ENCODE measurements at places on chromosomes 6 and 20. TPM values are rescaled to one million over a fixed set of nuclear protein-coding genes. Genes with fewer than 3 reads are reported as not detected.

Gene FAM217A
- total RNA-seq = not detected

Gene PDE7B
- 4.1 TPM for total RNA-seq

Gene ARFGEF3
- total RNA-seq = 38.3 TPM

Gene MLN
- not detected for total RNA-seq

Gene EFCAB8
- total RNA-seq = not detected

Gene CRISP3
- total RNA-seq = not detected

Gene ADGRF1
- under 0.01 TPM for total RNA-seq

Gene TMC2
- 3.7 TPM for total RNA-seq

Gene TNXB
- total RNA-seq = 9.3 TPM

Gene BPIFA2
- total RNA-seq = not detected

Gene ECI2
- 35.0 TPM for total RNA-seq

Gene LINC00237
- total RNA-seq = 0.45 TPM

Gene ARG1
- total RNA-seq = 1.3 TPM

Gene IRF4
- 0.27 TPM for total RNA-seq

Gene PACSIN1
- total RNA-seq = 4.3 TPM

Gene CCN2
- total RNA-seq = 8.5 TPM

Gene ABHD16B
- not detected for total RNA-seq

Gene CGA
- total RNA-seq = 0.82 TPM

Gene PSORS1C1
- total RNA-seq = not detected

Gene PHACTR2
- 25.4 TPM for total RNA-seq

Gene SFTA2
- not detected for total RNA-seq

Gene CYP39A1
- 8.5 TPM for total RNA-seq

Gene HDGFL1
- total RNA-seq = not detected

Gene CD83
- total RNA-seq = 19.7 TPM

Gene SAMD5
- 15.5 TPM for total RNA-seq

Gene EIF6
- total RNA-seq = 39.0 TPM

Gene INSM1
- total RNA-seq = 32.0 TPM

Gene SPINT3
- total RNA-seq = not detected

Gene SUMO4
- 12.2 TPM for total RNA-seq

Gene FOXF2
- total RNA-seq = 2.4 TPM

Gene MAS1
- total RNA-seq = 0.09 TPM

Gene MICAL1
- total RNA-seq = 23.7 TPM

Gene CD24
- 430 TPM for total RNA-seq

Gene CHD6
- 92.9 TPM for total RNA-seq

Gene C20orf96
- total RNA-seq = 6.3 TPM

Gene OR12D3
- total RNA-seq = not detected

Gene THBD
- total RNA-seq = 2.7 TPM

Gene SIGLEC1
- total RNA-seq = 0.82 TPM

Gene KHDC1
- total RNA-seq = 7.2 TPM
